NCI-H1694 (cell line): ENCODE measurements at places on chromosomes 5 and 9.

GRCh38 chr9:95516734-95517558 is at the start of gene PTCH1:
TSS of gene PTCH1 (minus strand) at chr9:95516971.
- no peak for DNase-seq

- DNase-seq, result no peak
These were observed 276.2 kb downstream of the SYK start for GRCh38 chr9:91077624-91078368.

DNA sequence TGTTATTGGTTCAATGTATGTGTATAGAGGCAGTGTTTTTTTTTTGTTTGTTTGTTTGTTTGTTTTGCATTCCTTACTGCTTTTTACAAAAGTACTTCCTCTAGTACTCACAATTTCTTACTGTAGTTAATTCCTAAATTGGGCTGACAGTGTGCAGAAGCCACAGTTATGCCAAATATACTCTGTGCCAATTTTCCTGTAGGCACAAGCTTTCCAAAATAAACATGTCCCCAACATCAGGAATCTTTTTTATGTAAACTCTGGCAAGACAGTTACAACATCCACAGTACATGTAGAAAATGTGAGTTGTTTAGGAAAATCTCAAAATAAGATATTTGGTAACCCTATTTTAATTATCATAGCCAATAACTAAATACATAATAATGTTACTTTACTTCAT is 161.6 kb upstream of the TSLP start:
- no peak for DNase-seq

GRCh38 chr5:128494516-128494915 is 43.5 kb downstream of the FBN2 start:
- no peak for DNase-seq

- no peak for DNase-seq
These were observed 463.1 kb upstream of the CDH10 start for GRCh38 chr5:25107853-25108252.

GRCh38 chr5:1029282-1029944 is 20.8 kb downstream of the NKD2 start:
- DNase-seq, result no peak

DNA sequence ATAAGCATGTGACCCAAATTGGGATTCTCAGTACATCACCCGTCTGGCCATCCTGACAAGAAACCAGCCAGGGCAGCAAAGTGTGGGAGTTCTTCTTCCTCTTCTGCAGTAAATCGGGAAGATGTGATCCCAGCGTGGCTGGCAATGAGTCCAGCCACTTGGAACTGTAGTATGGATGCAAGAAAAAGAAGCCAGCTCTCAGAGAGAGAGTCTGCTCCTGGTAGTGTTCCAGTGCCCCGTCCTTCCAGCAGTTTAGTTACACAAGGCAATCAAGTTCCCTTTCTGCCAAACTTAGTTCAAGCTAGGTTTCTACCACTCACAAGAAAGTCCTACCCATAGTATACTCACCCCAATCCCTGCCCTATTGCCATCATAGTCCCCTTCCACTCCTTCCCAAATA is 65.6 kb downstream of the CDK5RAP2 start:
- DNase-seq, result no peak

DNA sequence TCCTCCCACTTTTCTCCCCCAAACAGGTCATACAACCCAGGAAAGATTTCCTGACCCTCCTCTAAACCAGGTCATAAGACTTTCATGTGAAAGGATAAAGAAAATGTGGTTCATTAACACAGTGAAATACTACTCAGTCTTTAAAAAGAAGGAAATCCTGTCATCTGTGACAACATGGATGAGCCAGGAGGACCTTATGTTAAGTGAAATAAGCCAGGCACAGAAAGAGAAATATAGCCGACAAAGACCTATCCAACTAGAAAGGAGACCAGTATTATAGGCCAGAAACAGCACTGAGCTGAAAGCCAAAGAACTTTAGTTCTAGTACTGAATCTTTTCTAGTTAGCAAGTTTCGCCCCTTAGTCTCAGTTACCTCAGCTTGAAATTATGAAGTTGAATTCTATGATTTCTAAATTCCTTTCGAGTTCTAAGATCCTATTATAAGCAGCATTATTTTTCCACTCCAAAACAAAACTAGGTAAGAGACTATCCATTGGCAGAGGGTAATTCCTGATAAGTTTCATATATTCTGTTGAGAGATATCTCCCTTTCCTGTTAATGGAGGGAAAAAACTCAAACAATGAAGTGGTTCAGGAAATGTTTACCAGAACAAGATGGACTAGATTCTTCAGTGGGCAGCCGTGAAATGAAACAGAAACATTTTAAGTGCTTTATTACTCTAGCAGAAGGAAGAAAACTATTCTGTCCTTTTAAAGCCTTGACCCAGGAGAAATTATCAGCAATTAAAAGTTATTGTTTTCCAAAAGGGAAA is 42.5 kb downstream of the GNA14 start:
- no peak for DNase-seq

- DNase-seq, result no peak
These were observed 49.2 kb upstream of the FBXL17 start for GRCh38 chr5:108430931-108431608.

DNA sequence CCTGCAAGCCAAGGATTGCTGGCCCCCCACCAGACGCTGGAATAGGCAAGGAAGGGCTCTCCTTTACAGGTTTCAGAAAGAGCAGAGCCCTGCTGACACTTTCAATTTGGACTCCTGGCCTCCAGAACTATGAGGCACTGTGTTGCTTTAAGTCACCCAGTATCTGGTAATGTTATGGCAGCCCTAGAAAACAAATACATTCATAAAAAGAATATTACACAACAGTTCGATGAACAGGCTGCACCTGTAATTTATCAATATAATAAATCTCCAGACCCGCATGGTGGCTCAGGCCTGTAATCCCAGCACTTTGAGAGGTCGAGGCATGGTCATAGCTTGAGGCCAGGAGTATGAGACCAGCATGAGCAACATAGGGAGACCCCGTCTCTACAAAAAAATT is 7.5 kb downstream of the CMBL start:
- DNase-seq, result no peak

GRCh38 chr9:94650949-94651348 is 11.6 kb upstream of the FBP1 start:
- DNase-seq, result no peak

- DNase-seq, result peak; percentile 38
These were observed 124.8 kb downstream of the RANBP17 start for GRCh38 chr5:170986598-170986997.

GRCh38 chr9:7844242-7844641 is 44.7 kb upstream of the DMAC1 start:
- DNase-seq, result no peak

DNA sequence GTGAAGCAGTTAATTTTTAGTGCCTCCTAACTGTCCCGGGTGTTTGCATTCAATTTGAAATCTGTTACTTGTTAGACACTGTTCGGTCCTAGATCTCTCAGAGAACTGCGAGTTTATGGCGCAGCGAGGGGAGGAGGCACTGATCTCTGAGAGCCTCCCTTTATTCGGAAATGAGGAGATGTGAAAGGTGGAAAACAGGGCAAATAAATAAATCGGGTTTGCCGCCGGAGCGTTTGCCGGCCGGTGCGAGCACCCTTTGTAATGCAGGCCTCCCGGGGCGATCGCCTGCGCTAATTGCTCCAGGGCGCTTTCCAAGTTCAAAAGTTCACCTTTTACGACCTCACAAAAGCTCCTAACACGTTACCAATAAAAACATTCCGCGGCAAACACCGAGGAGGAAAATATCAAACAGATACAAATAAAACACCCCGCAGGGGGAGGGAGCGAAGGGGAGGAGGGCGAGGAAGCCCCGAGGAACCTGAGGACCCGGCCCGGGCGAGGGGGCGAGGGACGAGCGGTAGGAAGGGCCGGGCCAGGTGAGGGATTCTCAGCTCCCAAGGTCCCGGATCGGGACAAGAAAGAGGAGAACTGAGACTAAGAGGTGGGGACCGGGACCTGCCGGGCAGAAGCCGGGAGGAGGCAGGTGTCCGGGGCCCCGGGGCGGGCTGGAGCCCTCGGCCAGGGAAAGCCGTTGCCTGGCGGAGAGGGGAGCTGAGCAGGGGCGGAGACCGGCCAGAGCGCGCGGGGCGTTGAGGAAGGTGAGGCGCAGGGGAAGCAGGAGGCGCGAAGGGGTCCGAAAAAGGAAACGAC is 1.4 kb downstream of the NR6A1 start:
- DNase-seq, result no peak

GRCh38 chr9:130663258-130663976 is 977 bp upstream of the PRDM12 start:
- DNase-seq, result no peak

DNA sequence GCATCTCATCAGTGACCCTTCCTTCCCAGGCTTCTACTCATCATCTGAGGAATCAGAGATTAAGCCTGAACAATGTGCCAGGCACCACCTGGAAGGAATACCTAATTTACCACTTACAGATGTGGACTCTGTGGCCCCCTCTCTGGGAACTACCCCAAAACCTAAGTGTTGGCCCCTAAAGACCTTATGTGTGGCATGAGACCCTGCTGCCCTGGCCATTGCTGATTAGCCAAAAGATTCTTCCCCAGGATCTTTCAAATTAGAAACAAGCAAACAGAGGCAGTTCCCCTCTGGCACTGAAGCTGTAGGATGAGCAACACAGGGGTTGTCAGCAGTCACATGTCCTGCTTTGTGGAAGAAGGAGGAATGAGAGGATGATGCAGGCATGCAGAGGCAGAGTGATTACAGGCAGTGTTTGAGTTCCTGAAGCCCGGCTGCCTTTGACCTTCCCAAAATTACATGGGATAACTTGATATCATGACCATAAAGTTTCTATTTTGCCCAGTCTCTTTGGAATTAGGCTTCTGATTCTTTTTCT is 10.6 kb downstream of the SPINK4 start:
- no peak for DNase-seq

DNA sequence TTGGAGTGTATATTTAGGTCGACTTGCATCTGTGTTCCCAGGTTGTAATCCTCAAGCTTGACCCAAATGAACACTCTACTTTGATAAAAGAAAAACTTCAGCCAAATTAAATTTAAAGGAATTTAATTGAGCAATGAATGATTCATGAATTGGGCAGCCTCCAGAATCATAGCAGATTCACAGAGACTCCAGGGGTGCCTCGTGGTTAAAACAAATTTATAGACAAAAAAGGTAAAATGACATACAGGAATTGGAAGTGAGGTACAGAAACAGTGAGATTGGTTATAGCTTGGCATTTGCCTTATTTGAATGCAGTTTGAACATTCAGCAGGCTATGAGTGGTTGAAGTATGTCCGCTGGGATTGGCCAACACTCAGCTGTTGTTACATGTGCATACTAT is 21.6 kb upstream of the SPATA31D4 start:
- no peak for DNase-seq

GRCh38 chr5:95988877-95989276 is 27.2 kb upstream of the ELL2 start:
- DNase-seq, result no peak

- no peak for DNase-seq
These were observed 66.4 kb upstream of the RUSC2 start for GRCh38 chr9:35423499-35423898.

- no peak for DNase-seq
These were observed 1.7 kb downstream of the PALM2AKAP2 start for GRCh38 chr9:109781541-109782197.
